ENCODE measurements at places on chromosomes 7 and 10.

GRCh38 chr7:64685091-64685490 is 19.2 kb downstream of the ZNF107 start:
- no peak for DNase-seq

GRCh38 chr10:13816195-13816925 is 229.6 kb downstream of the PRPF18 start:
- DNase-seq, result peak; percentile 43

- no peak for DNase-seq
These were observed 151.2 kb downstream of the TPST1 start for GRCh38 chr7:66356277-66356721.

DNA sequence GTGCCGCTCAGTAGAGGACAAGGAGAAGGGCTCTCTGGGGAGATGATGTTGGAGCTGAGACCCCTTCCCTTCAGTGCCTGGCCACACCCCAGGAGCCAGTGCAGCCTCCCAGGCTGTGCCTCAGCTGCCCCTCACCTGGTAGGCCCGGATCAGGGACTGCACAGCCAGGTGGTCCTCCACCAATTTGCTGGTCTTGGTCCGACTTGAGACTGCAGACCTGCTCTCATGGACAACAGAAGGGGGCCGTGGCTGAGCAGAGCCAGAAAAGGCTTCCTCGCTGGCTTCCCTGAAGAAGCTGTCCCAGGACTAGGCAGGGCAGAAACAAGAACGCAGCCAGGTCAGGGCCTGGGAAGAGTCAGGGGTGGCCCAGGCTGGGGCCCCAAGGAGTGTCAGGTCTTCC is 5.5 kb downstream of the OGDHL start:
- no peak for DNase-seq

DNA sequence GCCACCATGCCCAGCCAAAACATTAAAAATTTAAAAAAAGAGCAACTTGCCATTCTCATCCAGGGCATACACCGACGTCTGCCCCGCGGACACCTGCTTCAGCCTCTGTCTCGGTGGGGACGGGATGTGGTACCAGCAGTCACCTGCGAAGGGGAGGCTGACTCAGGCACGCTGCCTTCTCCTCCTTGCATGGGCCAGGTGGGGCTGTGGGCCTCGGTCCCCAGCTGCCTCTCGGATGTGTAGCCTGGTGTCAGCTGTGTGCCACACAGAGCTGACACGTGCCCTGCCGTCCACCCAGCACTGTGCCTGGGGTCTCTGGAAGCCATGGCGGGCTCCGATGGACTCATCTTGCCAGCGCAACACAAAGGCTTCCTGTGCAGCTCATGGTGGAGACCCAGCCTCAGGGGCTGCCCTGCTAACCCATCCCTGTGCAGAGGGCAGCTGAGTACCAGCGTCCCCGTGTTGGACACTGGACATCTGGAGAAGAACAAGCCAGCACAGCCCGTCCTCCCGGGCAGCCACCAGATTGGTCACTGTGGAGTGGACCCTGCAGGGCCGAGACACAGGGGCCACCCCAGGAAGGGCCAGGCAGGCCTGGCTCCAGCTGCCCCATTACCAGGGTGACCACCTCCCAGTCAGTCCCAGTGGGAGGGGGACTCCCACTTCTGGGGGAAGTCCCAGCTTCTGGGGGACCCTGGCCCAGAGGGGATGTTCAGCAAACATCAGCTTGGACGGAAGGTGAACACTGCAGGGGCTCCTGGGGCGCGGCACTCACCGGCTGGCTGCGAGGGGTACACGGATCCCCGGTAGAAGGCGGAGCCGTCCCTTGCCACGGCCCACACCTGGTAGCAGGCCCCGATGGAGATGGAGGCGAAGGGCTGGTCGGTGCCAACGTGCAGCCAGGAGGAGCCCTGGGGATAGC is 10.6 kb downstream of the BHLHA15 start:
- DNase-seq, result no peak

DNA sequence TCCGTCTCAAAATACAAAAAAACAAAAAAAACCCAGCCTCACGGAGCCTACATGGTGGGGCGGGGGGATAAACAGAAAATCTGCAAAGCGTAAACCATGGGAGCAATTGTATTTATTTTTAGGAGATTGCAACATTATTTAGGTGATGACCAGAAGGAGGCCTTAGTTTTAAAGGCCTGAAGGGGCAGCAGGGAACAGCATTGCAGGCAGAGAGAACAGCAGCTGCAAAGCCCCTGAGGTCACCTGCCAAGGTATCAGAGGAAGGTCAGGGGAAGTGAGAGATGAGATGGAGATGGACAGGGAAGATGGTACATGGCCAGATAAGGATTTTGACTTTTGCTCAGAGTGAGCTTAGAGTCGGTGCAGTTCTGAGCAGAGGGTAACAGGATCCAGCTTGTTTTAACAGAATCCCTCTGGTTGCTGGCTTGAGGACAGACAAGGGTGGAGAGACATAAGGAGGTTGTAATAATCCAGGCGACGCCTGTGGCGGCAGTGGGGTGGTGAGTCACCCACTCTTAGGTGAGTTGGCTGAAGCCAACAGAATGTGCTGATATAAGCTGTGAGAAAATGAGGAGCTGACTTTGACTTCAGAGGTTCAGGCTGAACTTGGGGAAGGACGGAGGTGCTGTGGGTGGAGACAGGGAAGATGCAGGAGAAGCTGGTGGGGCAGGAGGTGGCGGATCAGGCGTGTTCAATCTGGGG is 82.3 kb upstream of the GTF2I start:
- DNase-seq, result peak; percentile 52
